Ureter (tissue), 1 donor: ENCODE measurements at places on chromosomes 5 and 9. TPM values are rescaled to one million over a fixed set of nuclear protein-coding genes. Genes with fewer than 3 reads are reported as not detected.

- no peak for DNase-seq
Observed at GRCh38 chr9:15262581-15262980, 44.4 kb downstream of the TTC39B start.

DNA sequence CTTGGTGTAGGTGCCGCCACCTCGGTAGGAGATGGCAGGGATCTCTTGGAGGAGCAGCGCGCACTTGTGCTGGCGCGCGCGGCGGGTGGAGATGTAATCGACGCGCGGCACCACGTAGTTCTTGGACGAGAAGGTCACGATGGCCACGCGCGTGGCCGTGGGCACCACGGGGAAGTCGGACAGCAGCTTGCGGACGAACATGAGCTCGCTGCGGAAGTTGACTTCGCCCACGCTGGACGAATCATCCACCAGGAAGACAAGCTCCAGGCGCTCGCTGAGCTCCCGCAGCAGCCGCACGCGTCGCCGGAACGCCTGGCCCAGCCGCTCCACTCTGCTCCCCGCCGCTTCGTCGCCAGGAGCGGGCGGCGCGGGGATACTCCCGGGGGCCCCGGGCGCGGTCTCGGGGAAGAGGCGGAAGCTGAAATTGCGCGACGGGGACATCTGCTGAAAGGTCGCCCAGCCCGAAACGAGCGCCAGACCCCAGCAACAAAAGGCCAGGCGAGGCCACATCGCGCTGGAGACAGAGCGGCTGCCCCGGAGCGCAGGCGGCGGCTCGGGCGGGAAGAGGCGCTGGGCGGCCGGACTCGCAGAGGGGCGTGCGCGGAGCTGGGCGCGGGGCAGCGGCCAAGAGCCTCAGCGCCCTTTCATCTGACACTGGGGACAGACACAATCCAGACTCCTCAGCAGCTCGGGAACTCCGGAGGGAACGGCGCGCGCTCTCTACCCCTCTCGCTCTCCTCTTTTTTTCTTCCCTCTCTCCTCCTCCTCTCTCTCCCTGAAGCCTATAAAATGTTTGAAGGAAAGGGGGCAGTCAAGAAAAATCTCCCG lies at the start of gene SVEP1:
Gene SVEP1 (minus strand): TSS at position 708 of the 828 bp plus-strand sequence. CDS start 198 bp downstream, at position 510.
- peak; percentile 49 for DNase-seq

GRCh38 chr9:83433846-83434245 lies 104.4 kb downstream of the FRMD3 start:
- DNase-seq: no peak

- no peak for DNase-seq
Observed at GRCh38 chr5:56402266-56403220, 169.4 kb upstream of the ANKRD55 start.

The COL27A1 gene
- total RNA-seq: 59.2 TPM

GRCh38 chr5:88518131-88519016 lies 249.7 kb upstream of the TMEM161B start:
- DNase-seq: no peak

The CCDC69 gene
- total RNA-seq: 53.4 TPM

- DNase-seq: no peak
Observed at GRCh38 chr5:1089146-1089545, 22.7 kb downstream of the SLC12A7 start.

DNA sequence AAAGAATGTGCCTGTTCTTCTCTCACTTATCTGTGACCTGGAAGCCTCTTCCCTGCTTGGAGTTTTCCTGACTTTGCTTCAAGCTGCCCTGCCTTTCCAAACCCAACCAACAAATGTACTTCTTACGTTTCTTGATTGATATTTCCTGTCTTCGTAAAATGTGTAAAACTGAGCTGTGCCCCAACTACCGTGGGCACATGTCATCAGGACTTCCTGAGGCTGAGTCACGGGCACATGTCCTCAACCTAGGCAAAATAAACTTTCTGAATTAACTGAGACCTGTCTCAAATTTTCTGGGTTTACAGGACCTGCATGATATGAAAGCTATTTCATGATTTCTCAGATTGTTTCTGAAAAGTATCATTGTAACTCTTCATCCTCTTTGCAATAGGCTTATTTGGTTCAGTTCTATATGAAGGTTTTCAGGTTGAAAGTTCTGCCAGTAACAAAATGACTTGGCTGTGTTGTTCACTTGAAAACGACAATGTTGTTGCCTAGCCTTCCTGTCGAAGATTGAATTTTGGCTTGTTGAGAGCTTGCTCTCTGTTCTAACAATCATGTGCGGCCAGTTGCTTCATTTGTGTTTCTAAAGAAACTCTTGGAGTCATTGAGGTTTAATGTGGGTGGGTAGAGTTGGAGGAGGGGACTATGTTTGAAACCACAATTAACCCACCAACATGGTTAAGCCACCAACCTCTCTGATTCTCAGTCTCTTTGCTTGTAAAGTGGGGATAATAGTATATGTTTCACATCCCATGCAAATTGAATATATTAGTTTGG lies 145.6 kb downstream of the FBXL7 start:
- DNase-seq: no peak

The FRRS1L gene
- total RNA-seq: 11.0 TPM

- DNase-seq: no peak
Observed at GRCh38 chr5:102138243-102138653, 157.8 kb downstream of the SLCO4C1 start.

DNA sequence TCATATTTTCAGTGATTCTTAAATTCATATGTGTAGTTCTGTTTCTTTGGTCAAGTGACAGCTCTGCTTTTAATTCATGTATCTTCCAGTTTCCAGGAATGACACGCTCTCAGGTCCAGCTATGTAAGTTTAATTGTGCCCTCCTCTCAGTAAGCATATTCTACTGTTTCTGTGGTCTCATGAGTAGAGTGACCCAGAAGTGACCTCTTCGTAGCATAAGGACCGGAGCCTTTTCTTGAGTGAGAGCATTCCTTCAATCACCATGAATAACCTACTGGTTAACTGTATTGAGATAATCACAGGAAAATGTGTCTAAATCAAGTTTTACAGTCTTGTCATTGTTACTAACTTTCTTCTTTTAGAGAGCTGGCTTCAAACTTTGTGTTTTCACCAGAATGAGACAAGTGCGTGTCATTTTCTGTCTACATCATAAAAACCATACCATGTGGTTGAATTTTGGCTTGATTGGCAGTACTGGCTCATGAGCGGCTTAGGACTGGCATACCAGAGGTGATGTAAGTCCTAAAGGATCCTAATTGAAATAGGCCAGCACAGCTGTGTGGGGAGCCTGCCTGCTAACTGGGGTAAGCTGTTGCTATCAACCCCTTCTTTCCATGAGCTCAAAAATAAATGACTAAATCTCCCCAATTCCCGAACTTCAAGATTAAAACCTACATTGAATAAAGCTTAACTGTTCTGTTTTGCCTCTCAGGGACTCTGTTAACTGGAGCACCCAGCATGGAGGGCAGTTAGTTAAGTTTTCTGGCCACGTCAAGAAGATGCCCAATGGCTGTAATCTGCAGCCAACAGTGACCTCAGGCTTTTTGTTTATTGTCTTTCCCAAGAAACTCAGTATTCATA lies 4.8 kb downstream of the ADAMTSL1 start:
- DNase-seq: no peak

The SPATA31D4 gene
- total RNA-seq: not detected

DNA sequence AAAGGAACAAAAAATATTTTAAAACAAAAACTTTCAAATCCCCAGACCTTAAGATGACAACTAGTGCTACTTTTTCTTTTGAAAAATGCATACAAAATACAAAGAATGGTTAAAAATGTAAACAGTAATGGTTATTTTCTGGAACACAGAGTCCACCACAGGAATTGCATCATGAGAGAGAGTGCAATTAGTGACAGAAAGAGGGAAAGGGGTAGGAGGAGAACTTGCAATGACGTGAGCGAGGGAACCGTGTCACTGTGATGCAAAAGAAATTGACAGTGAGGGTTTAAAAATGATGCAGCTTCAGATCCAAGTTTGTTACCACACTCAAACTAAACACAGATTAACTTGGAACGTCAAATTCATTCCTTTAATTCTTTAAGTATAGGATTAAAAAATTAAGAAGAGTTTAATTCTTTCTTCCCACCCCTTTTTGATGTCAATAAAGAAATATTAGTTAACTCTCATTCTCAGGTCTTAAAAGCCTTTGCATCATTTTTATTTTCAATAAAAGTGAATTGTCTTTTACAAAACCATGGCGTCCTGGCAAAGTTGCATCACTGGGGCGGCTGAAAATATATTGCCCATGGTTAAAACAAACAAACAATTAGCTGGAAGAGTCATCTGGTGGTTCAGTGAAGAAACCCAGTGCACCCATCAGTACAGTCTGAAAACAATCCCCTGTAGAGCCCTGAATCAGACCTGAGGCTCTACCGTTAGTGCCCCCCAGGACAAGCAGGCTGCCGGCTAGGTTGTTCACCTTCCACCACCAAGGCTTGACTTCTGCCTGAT lies 39.5 kb downstream of the MACROH2A1 start:
- no peak for DNase-seq

DNA sequence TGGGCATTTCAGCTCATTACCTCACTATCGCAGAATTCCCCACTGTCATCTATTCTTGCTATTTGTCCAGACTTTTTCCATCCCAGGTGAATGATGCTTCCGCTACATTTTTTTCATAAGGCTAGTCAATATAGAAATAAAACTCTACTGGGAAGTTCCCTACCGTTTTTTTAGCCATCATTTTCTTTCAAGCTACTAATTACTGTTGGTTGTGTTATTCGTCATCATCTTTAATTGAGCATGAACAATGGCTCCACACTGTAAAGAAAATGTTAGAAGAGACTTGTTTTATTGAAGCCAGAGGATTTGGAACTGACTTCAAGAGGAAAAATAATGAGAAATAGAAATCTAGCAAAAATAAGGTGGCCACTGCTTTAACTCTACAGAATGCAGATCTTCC lies 265.0 kb downstream of the ZNF608 start:
- no peak for DNase-seq

- DNase-seq: no peak
Observed at GRCh38 chr9:37364751-37365360, 57.6 kb upstream of the GRHPR start.

DNA sequence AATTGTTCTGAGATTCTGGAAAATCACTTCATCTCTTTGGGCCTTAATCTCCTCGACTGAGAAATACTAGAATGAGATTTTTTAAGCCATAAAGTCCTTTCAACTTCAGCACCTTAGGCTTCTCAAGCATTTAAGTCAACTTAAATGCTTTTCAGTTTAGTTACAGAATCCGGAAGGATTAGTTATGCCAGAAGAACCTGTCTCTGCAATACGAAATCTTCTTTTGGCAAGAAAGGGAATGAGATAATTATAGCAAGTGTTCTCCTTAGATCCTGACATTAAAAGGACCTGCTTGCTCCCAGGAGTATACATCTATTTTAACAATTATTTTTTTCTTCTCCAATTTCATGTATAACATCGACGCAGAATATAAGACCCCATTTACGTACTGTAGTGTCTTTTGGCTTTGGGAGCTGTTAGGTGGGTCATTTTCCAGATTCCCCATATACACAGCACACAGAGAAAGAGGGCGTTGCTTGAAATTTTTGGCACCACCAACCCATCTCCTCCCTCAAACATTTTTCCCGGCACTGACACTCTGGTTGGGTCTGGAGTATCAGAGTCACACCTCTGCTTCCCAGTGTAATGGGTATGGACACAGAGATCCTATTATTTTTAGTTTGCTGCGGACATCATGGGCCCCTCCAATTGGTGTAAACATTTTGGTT lies 43.6 kb upstream of the CLINT1 start:
- DNase-seq: no peak

The MARCOL gene
- not detected for total RNA-seq

- DNase-seq: no peak
Observed at GRCh38 chr5:100789694-100790093, 113.4 kb downstream of the ST8SIA4 start.

DNA sequence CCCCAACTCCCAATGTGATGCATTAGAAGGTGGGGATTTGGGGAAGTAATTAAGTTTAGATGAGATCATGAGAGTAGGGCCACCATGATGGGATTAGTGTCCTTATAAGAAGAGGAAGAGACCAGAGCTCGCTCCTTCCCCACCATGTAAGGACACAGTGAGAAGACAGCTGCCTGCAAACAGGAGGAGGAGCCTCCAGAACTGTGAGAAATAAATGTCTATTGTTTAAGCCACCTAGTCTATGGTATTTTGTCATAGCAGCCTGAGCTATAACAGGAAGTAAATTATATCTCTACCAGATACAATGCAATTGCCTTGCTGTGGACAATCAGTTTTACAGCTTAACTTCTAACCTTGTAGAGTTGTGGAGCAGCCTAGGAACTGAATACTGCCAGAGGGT lies 58.0 kb downstream of the ANKRD33B start:
- DNase-seq: no peak

The INSL6 gene
- not detected for total RNA-seq

The NUTM2G gene
- not detected for total RNA-seq

GRCh38 chr9:6829027-6829426 lies 71.3 kb downstream of the KDM4C start:
- no peak for DNase-seq

GRCh38 chr9:82721593-82721992 lies 341.3 kb downstream of the RASEF start:
- DNase-seq: no peak

The PCDHGA1 gene
- 0.57 TPM for total RNA-seq

DNA sequence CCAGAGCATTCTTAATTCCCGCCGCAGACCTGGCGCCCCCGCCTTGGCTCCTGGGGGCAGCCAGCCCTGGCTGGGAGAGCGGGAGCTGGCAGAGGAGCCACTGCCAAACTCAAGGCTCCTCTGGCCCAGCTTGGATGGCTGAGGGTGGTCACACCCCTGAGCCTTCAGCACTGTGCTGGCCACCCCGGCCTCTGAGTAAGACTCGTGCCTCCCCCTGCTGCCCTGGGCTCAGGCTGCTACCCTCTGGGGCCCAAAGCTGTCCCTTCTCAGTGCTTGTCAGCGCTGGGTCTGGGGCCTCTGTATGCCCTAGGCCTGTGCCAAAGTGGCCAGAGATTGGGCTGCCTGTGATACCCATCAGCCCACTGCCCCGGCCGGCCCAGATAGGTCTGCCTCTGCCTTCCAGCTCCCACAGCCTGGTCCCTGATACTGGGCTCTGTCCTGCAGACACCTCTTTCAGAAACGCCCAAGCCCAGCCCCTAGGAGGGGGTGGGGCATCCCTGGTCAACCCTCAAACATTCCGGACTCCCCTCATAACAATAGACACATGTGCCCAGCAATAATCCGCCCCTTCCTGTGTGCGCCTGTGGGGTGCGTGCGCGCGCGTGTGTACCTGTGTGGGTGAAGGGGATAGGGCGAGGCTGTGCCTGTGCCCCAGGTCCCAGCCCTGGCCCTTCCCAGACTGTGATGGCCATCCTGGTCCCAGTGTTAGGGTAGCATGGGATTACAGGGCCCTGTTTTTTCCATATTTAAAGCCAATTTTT lies 4.4 kb upstream of the PRR7 start:
- no peak for DNase-seq

GRCh38 chr5:31029925-31030324 lies 163.6 kb upstream of the CDH6 start:
- no peak for DNase-seq
